ENCODE measurements at places on chromosomes 1 and 21. TPM values are rescaled to one million over a fixed set of nuclear protein-coding genes. Genes with fewer than 3 reads are reported as not detected.

The TACSTD2 gene
- 415 TPM for total RNA-seq

The AVPR1B gene
- not detected for total RNA-seq

The FABP3 gene
- 0.42 TPM for total RNA-seq

The SELENBP1 gene
- total RNA-seq, result 8.6 TPM

The ITLN2 gene
- total RNA-seq, result not detected

The ANKRD35 gene
- 16.9 TPM for total RNA-seq

The IFI44L gene
- 0.28 TPM for total RNA-seq

The TRPM2 gene
- total RNA-seq, result not detected

The DNASE2B gene
- not detected for total RNA-seq

The OR2T3 gene
- not detected for total RNA-seq

The SNRPE gene
- total RNA-seq, result 108 TPM

The ATAD3C gene
- 0.14 TPM for total RNA-seq

The SPRR2E gene
- 5.4 TPM for total RNA-seq

The GJA9 gene
- total RNA-seq, result not detected

The CD34 gene
- total RNA-seq, result not detected

The NMNAT2 gene
- total RNA-seq, result not detected

The HSPA6 gene
- total RNA-seq, result 0.19 TPM
